Stimulated activated CD4-positive, alpha-beta T cell treated with anti-CD3 and anti-CD28 coated beads, Interleukin-12 subunit alpha, Interleukin-12 subunit beta, amount 100 ng/mL, for 4 hours (primary cell): ENCODE measurements at places on chromosomes 12 and 14.

DNA sequence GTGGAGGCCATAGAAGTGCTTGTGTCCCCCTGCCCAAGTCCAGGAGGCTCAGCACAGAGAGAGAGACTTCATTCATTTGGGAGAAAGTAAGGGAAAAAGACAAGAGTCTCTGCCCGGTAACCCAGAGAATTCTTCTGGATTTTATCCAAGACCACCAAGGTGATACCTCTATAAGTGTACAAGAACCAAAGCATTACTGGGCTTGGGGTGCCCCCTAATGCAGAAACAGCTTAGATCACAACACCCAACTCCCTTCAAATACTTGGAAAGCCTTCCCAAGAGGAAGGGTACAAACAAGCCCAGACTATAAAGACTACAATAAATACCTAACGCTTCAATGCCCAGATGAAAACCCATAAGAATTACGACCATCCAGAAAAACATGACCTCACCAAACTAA is 119.7 kb upstream of the PDE3A start:
- no peak for DNase-seq

DNA sequence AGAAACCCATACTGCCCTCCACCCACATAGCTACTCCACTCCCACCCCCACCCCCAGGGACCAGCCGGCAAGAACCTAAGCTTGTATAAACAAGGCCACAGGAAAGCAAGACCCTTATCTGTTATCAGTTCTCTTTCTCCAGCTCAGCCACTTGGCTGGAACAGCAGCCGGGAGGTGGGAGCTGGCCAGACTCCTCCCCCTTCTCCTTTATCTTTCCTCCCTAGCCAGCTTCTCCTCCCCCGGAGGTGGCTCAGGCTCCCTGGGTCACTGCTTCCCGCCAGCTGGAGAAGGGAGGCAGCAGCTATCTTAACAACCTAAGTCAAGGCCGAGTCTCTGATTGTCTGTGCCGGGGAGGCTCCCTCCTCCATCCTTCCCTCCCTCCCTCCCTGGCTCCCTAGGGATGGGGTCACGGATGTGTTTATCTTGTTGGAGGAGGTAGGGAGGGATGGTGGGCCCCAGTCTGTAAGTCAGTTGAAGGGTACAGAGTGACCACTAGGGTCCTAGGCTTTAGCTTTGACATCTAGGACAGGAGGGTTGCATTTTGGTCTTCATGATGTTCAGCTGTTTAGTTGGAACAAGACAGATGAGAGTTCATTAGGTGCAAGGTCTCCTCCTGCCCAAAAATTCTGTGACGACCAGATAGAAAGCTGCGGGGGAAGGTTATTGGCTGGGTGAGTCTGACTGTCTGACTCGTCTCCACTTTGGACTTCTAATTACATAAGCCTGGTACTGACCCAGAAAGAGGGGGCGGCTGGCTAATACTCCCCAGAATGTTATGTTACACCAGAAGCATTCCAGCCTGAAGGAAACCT is 29.7 kb downstream of the ZFP36L1 start:
- DNase-seq, result no peak

- no peak for DNase-seq
Measured at GRCh38 chr12:111122458-111122878, 202.1 kb upstream of the MYL2 start.

- no peak for DNase-seq
Measured at GRCh38 chr12:6047249-6048237, 76.9 kb downstream of the VWF start.

DNA sequence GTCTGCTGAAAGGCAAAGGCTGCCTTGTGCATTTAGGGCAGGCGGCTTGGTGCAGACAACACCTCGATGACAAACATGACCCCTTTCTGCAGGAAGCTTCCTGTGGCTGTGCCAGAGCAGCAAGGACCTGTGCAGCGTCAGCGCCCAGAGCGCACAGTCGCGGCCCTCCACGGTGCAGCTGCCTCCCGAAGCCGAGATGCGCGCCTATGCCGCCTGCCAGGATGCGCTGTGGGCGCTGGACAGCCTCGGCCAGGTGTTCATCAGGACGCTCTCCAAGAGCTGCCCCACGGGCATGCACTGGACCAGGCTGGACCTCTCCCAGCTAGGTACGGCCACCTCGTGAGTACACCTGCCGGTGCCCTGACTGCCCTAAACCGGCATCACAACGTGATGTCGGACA is 57.3 kb downstream of the ANKRD9 start:
- no peak for DNase-seq

GRCh38 chr12:19616781-19617180 is 177.5 kb downstream of the AEBP2 start:
- DNase-seq, result no peak

- DNase-seq, result no peak
Measured at GRCh38 chr14:22314183-22314820, 274.7 kb downstream of the DAD1 start.

DNA sequence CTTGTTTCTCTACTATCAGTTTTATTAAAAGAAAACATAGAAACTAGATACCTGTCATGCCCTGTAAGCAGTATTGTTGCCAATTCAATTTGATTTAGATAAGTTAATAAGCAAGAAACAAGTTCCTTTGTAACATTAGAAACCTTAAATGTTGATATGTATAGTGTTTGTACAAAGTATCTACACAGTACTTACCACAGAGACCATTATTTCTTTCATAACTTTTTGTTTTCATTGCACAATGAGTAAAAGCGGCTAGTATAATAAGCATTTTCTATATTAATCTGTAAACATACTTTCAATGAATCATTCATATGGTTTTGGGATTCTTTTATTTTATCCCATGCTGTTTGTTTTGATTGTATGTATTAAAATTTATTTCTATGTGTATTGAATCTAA is 305.1 kb downstream of the TTC6 start:
- DNase-seq, result no peak

DNA sequence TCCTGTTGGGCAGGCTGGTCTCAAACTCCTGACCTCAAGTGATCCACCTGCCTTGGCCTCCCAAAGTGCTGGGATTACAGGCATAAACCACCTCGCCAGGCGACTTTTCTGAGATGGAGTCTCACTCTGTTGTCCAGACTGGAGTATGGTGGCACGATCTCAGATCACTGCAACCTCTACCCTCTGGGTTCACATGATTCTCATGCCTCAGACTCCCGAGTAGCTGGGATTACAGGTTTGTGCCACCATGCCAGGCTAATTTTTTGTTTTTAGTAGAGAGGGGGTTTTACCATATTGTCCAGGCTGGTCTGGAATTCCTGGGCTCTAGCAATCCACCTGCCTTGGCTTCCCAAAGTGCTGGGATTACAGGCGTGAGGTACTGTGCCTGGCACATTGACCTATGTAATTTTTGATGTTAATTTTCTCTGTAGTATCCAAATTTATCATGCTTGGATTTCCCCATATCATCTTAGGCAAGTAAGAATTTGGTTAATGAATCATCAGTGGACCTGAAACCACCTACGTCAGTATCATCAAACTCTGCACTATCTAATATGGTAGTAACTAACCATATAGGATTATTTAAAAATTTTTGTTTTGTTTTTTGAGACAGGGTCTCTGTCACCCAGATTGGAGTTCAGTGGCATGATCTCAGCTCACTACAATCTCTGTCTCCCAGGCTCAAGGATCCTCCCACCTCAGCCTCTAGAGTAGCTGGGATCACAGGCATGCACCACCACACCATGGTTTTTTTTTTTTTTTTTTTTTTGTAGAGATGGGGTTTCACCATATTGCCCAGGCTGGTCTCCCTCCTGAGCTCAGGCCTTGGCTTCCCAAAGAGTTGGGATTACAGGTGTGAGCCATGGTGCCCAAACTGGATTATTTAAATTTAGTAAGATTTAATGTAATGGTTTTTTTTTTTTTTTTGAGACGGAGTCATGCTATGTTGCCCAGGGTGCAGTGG is 11.9 kb upstream of the ATP5F1B start:
- no peak for DNase-seq

- DNase-seq, result no peak
Measured at GRCh38 chr12:2797721-2798418, 3.1 kb downstream of the FKBP4 start.

GRCh38 chr14:27370074-27370473 is 772.2 kb upstream of the NOVA1 start:
- no peak for DNase-seq

DNA sequence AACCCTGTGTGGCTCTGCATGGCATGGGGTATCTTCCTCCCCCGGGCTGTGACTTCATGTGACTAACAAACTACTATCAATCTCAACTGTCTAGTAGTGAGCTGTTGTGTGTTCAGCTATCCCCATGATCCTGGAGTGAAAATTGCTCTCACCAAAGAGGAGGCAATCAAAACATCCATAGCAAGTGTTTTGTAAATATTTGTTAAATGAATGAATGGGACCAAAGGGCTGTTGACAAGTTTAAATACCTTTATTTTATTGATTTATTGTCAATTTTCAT is 138.1 kb upstream of the CPM start:
- DNase-seq, result no peak

DNA sequence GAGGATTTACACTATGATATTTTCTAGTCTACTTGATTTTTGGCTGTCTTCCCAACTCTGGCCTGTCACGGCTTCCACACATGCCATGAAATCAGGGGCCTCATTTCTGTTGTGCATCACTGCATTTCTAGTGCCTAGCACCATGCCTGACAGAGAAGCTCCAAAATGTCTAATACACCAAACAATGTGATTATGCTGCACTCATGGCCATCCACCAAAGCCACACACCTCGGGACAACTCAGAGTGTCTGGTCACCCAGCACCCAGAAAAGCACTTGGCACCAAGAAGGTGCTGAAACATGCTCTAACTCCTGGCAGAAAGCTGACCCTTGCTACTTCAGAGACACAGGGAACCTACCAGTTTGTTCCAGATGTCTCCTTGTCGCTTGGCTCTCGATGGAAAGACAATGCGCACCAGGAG is 11.3 kb downstream of the GCN1 start:
- no peak for DNase-seq

DNA sequence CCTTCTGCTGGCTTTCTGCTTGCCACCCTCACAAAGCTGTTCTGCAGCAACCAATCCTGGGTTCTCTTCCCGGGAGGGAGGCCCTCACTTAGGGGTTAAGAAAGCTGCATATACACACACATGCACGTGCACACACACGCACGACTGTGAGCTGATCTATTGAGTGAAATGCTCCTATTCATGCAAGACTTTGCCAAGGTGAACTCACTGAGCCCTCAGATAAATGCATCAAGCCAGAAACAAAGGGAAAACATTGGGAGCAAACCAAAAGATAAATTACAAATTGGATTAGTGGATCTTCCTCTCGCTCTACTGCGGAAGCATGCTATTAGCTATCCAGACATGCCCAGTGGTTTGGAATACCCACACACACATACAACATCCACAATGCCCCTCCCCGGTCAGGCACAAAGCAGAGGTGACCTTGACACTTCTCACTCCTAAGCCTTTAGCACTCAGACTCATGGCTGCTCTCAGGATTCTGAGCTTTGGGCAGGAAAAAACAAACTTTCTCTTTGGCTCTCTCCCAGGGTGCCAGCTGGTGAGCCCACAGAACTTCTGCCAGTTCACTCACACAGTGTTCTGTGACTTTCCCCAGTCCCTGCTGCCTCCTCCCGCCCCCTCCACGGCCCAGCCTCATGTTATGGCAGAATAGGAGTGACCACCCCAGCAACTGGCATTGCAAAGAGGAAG is 320.0 kb downstream of the DPF3 start:
- no peak for DNase-seq

DNA sequence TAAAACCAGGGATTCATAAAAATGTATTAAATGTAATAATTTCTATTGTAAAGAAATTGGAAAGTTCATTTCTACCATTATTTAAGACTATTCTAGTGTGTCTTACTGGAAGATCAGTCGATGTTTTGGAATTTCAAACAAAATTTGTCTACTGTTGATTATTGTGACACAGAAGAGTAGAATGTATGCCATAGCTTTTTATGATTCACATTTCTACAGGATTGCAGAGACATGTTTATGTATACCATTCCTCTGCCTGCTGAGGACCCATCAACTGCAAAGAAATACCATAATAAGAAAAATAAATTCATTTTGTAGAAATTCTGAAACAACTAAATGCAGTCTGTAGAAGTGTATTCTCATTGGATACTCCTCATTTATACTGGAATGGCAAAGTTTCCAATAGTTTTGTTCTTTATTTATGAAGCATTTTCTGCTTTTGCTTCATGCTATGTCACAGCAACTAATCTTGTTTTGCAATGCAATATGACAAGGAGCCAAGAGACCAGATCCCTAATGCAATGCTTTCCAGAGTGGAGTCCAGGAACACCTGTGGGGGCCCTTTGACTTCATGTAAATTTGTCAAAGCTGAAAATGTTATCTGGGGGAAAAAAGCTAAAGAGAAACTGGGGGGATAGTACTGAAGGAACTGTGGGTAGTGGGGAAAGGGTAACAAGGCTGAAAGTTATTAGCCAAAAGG is 172.9 kb upstream of the LRIG3 start:
- DNase-seq, result no peak

DNA sequence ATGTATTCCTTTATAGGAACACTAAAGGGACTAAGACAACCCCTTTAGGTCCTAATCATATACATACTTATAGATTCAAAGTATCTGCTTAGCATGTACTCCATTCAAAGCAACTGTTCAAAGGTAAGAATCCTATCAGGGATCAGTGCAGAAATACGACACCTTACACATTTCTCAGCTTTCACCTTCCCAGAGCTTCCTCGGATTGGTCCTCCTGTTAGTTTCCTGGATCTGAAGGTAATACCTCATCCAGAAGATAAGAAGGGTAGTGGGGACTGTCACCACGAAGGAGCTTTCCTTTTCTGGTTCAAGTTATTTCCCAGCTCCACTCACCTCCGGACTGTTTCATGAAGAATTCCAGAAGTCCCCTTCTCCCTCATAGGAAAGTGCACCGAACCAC is 38.0 kb downstream of the RCOR1 start:
- no peak for DNase-seq

DNA sequence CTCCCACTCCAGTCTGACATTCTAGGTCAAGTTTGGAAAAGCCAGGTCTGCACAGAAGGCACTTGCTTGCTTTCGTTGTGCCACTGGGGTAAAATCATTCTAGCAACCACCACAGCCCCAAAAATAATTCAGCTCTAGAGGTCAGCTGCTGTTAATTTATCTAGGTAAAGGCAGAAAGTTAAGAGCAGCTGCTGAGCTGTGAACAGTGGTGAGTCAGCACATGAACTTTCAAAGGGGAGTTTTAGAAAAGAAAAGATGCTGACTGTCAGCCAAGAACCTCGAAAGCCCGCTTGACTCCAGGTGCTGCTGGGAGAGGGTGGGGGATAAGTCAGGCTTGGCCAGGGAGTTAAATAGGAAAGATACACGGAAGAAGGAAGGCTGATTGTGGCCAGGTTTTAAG is 12.7 kb downstream of the CCDC197 start:
- no peak for DNase-seq

DNA sequence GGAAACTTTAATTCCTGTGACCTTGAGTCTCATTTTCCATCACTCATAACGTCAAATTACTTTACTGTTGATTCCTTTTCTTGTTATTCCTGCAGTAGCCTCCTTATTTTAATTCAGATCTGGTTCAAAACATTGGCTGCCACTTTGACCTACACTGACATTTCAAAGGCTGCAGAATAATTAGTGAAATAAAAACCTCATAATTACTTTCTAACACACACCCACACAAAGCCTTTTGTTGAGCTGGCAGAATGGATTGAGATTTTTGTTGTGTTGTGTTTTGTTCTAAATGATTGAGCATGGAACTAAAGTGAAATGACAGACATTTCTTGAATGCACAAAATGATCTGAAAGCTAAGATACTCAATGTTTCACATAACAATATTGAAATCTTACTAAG is 507.5 kb upstream of the STXBP6 start:
- DNase-seq, result no peak

- no peak for DNase-seq
Measured at GRCh38 chr12:102033991-102034745, 27.6 kb downstream of the WASHC3 start.
